ENCODE measurements at places on chromosomes 11 and 22.

DNA sequence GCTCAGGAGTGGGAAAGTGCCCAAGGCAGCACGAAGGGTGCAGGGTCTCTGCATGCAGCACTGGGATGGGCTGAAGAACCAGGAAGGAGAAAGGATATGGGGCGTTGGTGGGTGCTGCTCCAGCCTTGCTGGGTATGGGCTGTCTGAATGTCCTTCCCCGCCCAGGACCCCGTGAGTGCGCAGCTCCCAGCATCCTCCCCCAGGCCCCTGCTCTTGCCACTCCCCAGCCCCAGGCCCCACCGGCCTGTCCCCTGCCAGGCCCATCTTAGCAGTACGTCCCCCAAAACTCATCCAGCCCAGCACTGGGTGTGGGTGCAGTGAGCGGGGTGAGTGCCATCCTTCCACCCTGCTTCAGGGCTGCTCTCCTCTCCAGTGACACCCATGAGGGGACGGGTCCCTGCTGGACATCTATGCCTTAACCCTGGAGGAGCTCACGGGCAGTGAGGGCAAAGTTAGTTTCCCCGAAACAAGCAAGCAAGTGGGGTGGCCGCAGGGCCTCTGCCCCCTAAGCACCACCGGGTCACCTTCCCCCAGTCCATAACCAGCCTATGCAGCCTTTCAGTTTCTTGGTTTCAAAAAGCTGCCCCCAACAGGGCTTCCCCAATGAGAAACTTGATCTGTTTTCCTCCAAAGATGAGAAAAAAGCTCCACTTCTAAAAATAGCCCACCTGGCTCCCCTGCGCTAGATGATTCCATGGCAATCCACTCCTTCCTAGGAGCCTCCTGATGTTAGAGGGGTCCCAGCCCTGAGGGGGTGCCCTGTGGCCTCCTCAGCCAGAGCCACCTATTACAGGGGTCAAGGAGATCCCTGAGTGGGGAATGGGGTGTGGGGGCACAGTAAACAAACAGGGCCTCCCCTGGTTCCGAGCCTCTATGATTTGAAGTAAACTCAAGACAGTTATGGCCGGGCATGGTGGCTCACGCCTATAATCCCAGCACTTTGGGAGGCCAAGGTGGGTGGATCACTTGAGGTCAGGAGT, 103.8 kb downstream of the MORC2 start:
- DNase-seq: no peak

GRCh38 chr11:126118806-126119205, 56.1 kb upstream of the CDON start:
- no peak for DNase-seq

GRCh38 chr11:123143921-123144320, 51.1 kb downstream of the CLMP start:
- no peak for DNase-seq

- DNase-seq: no peak
Observed at GRCh38 chr11:35031346-35031745, 107.6 kb upstream of the CD44 start.

GRCh38 chr11:39425226-39425625, 2034.2 kb downstream of the LRRC4C start:
- DNase-seq: no peak

- DNase-seq: no peak
Observed at GRCh38 chr22:20442485-20443284, 5.1 kb upstream of the SCARF2 start.

DNA sequence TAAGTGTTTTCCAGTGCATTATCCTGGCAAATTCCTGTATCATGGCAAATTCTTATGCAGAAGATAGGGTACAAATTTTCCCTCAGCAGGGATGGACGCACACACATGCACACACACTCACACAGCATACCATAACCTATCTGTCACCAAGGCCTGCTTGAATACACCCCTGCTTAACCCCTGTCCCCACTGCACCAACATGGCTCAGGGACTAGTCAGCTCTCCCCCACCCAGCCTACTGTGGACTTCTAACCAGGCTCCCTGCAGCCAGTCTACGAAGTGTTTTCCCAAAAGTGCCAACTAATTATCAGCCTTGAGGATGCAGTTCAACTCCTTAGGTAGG, 63.1 kb downstream of the RAB30 start:
- DNase-seq: no peak

DNA sequence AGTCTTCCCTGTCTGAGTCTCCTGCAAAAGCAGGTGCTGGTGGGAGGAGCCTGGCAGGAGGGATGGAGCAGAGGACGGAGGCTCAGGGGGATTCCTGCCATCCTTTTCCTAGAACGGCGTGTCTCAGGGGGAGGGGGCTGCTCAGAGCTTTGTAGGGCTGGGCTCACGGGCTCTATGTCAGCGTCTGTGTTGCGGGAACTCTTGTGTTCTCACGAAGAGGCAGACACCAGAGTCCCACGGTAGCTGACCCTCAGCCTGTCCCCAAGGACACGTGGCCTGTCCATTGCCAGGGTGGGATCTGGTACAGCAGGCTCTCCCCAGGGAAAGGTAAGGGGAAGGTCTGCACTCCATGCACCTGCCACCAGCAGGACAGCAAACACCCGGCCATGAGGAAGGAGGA, 1505.2 kb downstream of the TBC1D22A start:
- DNase-seq: no peak

GRCh38 chr22:42310291-42311015, 40.0 kb upstream of the TCF20 start:
- DNase-seq: no peak

GRCh38 chr22:32874976-32875375, 73.5 kb downstream of the TIMP3 start:
- DNase-seq: no peak

- DNase-seq: no peak
Observed at GRCh38 chr11:10407055-10407454, 48.0 kb upstream of the AMPD3 start.

DNA sequence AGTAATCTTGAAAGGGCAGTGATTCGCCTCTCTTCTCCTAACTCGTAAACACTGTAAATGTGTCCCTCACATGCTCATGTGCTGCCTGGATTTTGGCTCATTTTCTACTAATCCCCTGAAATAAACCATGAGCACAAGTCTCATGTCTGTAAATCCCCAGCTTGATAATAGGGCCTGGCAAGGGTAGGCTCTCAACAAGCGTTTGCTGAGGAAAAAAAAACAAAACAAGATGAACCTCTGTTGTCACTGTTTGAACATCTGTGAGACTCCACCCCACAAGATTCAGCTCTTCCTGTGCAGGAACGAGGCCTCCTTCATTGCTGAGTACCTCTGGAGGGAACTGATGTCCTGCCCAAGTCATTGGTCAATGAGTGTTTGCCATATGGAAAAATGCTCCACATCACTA, 4.5 kb upstream of the CYB5R2 start:
- DNase-seq: no peak

DNA sequence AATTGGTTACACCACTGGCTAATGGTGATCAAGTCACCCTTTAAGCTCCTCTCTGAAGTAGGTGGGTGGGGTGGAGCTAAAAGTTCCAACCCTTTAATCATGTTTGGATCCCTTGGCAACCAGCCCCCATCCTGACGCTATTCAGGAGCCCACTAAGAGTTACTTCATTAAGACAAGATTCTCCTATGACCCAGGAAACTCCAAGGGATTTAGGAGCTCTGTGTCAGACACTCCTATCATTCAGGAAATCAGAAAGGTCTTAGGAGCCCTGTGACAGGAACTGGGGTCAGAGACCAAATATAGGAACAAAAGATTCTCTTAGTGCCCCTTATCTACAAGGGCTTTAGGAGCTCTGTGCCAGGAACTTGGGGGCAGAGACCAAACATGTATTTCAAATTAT, 141.3 kb downstream of the ATG16L2 start:
- no peak for DNase-seq

DNA sequence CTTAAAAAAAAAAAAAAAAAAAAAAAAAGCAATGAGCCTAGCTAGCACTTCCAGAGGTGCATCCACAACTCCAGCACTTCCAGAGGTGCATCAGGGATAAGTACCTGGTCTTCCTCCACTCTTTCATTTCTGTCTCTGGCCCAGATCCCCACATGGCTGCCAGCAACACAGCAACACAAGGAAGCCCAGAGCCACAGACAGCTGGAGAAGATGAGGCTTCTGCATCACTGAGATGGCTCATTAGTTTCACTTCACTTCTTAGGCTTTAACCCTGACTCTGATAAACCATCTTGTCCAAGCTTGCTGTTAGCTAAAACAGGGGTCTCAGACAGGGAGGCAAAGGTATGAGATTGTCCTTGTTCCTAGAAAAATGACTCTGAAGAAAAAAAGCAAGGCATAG, 35.6 kb downstream of the PC start:
- no peak for DNase-seq

- DNase-seq: no peak
Observed at GRCh38 chr22:31616315-31616980, 45.6 kb downstream of the PISD start.

- DNase-seq: no peak
Observed at GRCh38 chr11:130008326-130008725, 5.7 kb upstream of the PRDM10 start.

- no peak for DNase-seq
Observed at GRCh38 chr11:45881708-45882368, 3.6 kb upstream of the MAPK8IP1 start.

- no peak for DNase-seq
Observed at GRCh38 chr11:93498161-93498560, 45.0 kb downstream of the SMCO4 start.

DNA sequence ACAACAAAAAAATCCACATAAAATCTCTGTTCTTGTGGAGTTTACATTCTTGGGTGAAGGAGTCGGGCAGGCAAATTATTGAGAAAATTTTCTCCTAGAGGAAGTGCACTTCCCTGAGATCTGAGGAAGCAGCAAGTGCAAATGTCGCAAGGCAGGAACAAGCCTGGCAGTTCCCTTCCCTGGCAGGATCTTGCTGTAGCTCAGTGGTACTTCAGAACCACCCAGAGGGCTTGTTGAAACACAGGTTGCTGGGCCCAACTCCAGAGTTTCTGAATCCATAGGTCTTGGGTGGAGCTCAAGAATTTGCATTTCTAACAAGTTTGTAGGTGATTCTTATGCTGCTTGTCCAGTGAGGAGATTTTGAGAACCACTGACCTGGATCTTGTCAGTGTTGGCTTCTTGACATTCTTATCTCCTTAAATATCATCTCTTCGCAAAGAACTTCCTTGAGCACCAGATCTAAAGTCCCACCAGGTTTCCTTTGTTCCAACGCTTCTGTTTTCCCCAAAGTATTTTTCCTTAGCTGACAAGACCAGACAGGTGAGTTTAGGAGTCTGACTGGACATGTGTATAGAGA, 9.6 kb downstream of the QSER1 start:
- DNase-seq: no peak

GRCh38 chr11:15727520-15727914, 612.8 kb downstream of the INSC start:
- DNase-seq: no peak

DNA sequence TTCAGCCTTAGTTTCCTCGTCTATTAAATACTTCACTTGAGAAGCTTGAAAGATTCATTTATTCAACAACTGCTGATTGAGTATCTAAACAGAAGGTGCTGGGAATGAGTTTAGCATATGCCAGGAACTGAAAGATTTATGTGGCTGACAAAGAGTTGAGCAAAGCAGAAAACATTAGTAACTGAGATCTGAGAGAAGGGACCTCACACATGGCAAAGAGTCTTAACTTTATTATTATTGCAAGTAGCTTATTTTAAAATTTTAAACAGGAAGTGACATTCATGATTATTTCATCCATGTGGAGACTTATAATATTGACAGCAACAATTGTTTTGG, 133.6 kb downstream of the CASP12 start:
- no peak for DNase-seq

GRCh38 chr11:101126551-101127196, 2.9 kb downstream of the PGR start:
- DNase-seq: no peak

DNA sequence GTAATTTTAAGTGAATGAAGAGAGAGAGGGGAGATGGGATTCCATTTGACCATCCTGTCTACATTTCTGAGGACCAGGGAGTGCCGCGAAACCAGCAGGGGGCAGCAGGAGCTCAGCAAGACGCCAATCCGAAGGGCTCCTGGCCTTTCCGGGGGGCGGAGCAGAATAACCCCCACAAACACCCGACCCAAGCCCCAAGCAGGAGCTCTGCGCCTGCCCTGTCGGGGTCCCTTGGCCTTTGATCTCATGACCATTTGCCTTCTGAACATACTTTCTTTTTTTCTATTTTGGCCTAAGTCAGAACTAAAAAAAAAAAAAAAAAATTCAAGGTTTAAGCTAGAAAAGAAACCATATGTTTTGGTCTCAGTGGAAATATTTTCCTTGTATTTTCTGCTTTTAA, 21.9 kb upstream of the SCN2B start:
- peak; percentile 88 for DNase-seq

DNA sequence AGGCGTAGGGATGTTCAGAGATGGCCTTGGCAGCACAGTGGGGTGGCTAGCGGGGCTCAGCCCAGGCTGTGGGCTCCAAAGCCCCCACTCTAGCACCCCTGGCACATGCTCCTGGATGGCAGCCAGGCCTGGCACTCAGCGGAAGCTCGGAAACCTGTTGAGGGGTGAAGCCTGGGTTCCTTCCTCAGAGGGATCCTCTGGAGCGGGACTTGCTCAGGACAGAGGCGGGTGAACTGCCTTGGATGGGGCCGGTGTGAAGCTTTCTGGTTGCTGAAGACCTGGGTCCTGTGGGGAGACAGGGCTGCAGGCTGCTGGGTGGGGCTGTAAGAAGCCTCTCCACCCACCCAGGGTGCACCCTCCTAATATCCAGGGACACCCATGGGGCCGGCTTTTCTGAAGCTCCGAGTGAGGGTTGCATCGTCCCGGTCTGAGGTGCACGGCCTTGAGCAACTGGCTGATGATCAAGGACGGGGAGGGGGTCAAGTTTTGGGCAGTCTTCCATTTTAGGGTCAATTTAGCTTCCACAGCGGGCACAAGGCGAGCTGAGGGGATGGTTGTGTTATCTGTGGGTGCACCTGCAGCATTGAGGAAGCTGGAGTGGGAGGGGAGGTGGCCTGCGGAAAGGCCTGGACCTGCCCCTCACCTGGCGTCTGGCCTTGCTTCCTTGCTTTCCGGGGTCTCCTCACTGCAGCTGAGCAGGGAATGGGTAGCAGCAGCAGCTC, 5.2 kb downstream of the MRGPRE start:
- DNase-seq: no peak

GRCh38 chr11:65373839-65374580, 8.4 kb downstream of the SLC25A45 start:
- no peak for DNase-seq

GRCh38 chr11:35671396-35672127, 9.0 kb downstream of the TRIM44 start:
- no peak for DNase-seq

DNA sequence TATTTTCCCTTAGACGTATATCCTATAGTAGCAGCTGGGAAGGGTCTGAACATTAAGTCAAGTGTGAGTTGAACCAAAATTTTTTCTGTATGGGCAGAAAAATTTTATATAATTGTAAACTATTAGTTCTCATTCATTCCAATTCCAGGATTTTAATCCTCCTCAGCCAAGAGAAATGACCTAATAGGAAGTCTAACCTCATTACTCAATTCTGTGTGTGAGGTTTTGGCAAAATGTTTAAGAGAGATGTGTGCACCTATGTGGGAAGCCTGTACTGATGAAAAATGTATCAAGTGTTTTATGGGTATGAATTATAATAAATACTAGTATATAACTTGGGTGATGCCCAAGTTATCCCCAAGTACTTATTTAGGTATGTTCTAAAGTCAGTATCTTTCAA, 311.6 kb upstream of the PITPNB start:
- DNase-seq: no peak

GRCh38 chr11:57597461-57597915, at the start of gene SERPING1:
Gene SERPING1 (plus strand): TSS chr11:57597685. CDS start chr11:57598271, 586 bp downstream.
- no peak for DNase-seq

All from stimulated activated CD8-positive, alpha-beta memory T cell treated with anti-CD3 and anti-CD28 coated beads, Interleukin-2, amount 100 ng/mL, for 48 hours (primary cell).